Activated CD4-positive, CD25-positive, alpha-beta regulatory T cell (primary cell): ENCODE measurements at places on chromosomes 6 and 20.

DNA sequence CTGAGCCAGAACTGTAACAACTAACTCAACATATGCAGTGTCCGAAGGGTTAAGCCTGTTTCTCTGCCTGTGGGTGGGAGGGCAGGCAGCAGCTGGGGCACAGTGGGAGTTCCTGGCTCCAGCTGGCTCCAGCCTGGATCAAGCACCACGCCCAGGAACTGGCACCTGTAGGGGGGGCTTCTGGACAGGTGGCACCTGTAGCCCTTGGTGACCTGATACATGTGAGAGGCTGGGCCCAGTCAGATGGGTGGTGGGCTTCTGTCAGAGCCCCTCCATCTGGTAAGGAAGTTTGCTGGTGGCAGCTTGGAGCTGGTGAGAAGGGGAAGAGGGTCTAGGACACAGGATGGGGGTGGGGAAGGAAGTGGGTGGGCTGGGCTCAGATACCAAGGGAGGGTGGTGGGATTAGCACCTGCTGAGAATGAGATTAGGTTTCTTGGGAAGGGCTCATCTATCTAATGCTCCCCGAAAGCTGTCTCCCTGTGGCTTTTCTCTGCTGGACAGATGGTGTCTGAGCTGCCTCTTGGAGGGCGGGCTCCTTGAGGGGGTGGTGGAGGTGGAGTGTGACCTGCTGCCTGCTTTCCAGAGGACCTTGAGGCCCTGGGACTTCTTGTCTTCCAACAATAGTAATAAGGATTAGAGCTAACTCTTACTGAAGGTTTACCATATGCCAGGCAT is 28.5 kb downstream of the BCL2L1 start:
- no peak for DNase-seq

DNA sequence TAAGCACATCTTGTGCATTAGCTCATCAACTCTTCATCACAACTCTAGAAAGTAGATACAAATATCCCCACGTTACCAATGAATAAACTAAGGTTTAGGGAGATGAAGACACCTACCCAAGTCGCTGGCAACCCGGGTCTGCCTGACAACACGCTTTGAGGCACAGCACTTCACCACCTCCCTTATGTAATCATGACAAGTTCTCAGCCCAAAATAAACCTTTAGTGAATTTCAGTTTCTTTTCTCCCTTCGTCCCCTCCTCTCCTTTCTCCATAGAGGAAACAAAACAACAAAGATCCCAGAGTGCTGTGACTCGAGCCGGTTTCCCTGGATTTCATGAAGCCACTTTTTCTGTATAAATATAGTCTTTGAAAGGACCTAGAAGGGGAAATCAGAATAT is 105.4 kb downstream of the MAFB start:
- no peak for DNase-seq

DNA sequence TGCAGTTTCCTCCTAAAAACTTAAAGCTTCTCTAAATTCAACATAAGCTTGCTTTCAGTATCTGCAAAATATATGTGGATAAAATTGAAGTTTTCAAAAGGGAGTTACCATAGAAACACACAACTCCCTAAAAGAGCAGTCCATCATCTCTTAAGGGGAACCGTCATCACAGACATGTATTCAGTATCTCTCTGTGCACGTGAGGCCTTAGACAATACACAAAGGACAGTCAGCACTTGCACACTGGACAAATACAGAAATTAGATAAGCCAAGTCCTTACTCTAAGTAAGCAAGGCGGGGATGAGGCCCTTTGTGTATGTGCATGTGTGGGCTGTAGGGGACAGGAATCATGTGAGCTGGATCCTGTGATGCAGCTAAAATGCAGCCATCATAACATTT is 136.6 kb downstream of the BACH2 start:
- no peak for DNase-seq

- no peak for DNase-seq
These were observed 78.4 kb upstream of the CCN6 start for GRCh38 chr6:111975466-111975865.

DNA sequence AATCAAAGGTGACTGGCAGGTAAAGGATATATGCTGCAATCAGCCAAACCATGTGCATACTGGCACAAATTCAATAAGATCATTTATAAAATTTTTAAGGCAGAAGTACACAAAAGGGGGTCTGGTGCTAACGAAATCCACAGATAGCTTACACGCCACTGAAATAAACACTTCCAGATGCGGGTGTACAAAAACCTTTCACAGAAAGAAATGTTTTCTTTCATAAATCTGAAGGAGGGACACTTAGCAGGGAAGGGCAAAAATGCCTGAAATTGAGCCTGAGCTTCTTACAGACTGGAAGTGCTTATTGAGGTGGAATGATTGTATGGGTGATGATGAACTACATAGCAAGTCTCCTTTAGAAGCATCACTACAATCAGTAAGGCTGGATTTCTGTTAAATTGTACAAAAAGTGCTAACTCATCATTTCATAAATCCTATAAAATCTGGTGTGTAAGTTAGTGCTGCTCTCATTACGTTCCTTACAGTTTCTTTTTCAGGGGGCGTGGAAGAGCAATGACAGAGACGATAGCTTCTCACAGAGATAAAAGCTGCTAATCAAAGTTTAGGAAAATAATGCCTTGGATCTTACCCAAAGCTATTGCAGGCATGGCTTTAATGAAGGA is 409.3 kb upstream of the RUNX2 start:
- DNase-seq: no peak
